ENCODE measurements at places on chromosomes 1 and 21.

DNA sequence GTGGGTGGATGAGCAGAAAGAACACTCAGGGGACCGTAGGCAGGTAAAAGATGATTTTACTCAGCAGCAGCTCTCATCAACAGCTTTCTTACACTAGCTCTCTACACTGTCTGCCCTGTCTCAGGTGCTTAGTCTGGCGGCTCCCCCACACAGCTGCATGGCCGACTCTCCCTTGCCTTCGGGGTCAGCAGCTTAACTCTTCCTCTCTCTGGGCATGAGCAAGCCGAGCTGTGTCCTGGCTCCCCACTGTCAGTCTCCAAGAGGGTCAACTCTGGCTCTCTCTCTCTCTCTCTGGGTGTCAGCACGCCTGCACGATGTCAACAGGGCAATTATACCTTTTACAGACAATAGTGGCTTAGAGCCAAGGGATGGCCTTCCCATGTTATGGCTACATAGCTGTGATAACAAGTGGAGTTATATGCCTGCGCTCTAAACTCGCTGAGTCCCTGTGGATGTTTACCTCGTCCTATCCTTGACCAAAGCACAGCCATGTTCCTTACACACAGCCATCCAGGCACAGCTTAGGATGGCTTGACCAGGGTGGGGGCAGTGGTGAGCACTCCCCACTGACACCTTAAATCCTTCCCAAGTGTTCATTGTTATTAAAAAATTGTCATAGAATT is 3.1 kb upstream of the BCL10 start:
- peak; percentile 36 for DNase-seq

DNA sequence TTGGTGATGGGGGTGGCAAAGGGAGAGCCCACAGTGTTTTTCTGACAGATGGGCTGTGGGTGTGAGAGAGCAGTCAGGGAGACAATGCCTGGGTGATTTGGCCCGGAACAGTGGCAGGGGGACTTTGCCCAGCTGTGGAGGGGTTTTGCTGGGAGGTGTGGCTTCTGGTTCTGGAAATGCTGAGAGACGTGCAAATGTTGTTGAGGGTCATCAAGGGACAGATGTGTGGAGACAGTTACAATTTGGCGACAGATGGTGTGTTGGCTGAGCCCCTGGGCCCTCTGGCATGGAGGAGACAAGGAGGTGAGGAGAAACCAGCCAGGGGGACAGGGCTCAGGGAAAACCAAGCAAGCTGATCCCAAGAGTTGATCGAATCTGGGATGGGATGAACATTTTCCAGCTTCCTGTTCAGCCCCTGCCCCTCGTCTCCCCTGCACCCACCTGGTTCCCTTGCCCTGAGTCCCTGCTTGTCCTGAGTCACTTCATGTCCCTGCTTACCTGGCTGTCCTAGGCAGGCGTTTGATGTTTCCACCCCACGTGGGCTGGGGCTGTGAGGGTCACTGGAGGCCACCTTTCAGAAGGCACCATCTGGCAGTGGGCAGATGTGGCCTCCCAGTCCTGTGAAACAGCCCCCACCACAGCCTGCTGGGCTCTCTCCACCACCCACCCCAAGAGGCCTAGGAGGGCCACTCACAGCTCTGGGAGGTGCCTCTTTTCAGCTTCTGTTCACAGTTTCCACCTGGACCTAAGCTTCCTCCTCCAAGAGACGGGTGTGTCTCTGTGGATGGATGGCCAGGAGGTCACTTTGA is 15.8 kb upstream of the ZNF678 start:
- DNase-seq, result no peak

DNA sequence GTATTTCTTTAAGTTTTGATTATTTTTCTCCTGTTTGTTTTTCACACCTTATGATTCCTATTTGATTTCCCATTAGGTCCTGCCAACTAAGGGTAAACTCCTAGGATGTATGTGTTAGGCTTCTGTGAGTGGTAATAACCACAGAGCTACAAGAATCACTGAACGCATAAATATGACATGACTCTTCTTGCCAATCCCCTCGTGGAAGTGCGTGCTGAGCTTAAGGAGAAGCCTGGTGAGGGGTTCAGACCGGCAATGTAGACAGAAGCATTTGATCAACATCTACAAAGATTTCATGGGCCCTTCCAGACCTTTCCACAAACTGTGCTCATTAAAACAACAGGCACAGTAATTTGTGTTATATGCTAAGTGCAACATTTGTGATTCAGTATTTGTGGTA is 273.8 kb upstream of the SNX7 start:
- no peak for DNase-seq

DNA sequence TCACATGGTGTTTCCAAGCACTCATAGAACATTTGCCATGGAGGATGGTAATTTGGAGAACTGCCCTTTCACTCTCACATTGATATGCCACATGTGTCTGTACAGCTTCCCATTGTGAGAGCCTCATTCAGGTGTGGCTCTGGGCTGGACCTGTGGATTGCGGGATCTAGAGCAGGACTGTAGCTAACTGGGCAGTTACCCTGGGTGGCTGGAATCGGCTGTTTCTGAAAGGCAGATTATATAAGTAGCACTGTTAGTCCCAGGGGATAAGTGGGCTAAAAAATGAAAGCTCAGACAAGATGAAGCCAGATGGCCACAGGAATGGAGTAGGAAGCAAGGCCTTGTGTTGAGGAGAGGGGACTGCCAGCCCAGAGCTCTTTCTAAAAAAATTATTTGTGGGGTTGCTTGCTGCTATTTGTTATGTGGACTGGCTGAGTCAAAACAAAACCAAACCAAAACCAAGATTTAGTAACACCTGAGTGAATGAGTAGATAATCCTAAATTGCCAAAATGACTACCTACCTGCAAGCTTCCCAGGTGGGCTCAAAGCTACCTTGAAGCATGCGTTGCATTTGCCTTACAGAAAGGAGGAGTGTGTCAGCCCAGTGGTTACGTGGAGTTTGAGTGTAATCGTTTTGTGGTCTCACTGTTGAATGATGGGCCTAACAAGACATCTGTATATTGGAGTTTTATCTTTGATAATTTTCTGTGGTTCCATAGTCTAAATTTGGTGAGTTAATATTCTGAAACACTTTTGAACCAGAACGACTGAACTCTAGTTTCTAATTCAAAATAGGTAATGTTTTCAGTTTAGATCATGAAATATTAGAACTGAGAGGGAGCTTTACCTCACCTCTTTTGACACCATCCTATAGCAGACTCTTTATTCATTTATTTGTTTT is 58.0 kb downstream of the SDCCAG8 start:
- DNase-seq, result no peak

DNA sequence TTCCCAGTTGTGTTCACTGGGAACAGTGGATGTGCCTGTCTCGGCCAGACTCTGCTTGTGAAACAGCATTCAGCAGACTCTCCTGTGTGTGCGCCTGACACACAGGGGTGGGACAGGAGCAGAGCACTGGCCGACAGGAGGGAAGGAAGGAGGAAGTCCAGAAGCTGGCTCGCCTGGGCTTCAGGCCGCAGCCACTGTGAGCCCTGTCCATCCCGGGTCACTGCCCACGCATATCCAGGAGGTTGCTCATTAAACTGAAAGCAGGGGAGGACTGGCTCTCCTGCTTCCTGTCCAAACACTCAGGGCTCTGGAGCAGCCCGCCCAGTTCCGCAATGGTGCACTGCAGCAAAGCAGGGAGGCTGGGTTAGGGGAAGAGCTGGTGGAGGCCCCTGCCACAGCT is 218.7 kb upstream of the VAMP3 start:
- no peak for DNase-seq

DNA sequence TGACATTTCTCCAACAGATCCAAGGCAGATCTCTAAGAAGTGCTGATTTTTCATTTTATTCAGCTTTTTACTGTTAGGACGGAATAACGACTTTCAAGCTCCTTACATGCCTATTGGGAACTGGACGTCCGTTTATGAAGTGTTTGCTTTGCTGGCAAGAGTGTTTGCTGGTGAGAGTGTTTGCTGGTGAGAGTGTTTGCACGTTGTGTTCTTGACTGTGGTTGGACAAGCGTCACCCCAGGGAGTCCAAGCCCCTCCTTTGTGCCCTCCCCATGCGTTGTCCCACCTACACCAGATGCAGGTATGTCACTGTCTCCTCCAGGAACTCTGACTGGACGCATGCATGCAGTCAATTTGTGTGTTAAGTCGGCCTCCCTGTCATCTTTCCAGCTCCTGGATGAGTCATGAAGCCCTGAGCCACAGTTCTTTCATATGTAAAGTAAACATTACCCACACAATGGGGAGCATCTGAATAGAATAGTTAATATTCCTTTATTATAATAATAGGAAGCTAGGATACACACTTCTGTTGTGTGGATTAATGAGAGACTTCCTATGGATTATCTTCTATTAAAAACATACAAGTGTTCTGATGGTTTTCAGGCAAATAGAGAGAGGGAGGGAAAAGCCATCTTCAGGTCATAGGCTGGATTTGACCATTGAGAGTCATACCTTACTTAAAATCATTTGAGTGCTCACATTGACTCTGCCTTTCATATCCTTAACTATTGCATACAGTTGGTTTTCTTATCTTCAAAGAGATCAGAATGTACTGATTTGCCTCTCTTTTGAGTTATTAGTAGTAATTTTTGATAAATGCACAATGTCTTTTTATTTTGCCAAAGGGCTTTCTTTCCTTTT is 119.2 kb downstream of the GALNT2 start:
- DNase-seq, result no peak

DNA sequence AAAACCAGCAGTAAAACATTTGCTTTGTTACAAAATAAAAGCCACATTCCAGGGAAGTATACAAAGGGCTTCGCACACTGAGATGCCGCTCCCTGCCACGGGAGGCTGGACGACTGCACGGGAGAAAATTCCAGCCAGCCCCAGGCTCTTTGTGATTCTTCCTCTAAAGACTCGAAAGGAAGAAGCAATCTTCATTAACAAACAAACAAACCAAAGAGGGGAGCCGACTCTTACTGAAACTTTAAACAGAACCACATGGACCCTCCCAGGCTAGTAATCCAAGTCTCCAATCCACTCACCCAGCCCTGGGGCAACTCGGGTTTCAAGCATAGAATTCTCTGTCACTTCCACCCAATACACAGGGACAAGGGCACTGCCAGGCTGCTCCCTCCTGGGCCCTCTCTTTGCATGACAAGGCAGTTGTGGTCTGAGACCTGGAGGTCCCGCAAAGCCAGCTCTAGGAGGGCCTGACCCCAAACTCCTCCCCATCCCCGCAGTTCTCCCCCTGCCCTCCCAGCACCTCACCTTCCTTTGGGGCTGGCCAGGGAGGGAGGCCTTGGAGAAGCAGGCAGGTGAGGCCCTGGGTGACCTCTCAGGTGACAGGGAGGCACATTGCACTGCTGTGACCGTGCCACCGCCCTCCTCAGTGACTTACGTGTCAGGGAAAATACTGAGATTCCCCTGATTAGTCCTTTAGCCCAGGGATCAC is 26.6 kb upstream of the COL18A1 start:
- no peak for DNase-seq

DNA sequence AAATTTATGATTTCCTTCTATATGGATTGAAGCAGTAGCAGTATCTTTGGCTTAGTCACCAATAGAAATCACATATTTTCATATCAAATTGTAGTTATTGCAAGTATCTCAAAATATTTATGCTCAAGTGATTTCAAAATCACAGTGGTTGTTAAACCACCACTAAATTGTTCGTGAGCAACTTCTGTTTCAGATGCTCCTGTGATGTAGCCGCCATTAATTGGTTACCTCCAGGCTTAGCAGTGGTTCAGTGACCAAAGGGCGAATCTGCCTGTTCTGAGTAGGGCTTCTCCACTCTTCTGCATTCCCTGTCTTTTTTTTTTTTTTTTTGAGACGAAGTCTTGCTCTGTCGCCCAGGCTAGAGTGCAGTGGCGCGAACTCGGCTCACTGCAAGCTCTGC is 1.9 kb upstream of the CNKSR1 start:
- DNase-seq, result no peak

DNA sequence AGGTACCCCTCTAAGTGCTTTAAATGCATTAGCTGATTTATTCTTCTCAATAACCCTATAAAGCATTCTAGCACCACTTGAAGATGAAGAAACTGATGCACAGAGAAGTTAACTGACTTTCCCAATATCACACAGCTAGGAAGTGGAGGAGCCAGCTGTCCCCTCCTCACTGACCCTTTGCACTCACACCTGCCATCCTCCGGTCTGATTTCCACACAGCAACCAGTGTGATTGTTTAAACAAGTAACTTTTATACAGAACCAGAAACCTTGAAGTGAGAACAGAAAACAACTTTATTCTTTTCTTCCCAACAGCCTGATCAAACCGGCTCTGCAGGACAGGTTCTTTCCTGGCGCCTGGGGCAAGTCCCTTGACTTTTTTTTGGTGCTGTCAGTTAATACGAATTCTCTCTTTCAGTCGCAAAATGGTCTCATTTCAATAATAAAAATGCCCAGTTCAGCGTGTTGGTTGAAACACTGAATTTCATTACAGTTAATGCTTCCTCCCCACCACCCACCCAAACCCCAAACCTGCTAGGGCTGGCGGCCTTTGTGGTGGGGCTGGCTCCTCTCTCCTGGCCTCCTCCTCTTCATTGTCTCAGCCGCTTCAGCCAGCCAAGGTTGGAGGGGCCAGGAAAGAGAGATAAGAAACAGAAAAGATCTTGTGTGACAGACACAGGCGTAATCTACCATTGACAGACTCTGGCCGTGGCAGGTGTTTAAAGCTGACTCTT is 26.4 kb upstream of the EEIG2 start:
- DNase-seq, result no peak

DNA sequence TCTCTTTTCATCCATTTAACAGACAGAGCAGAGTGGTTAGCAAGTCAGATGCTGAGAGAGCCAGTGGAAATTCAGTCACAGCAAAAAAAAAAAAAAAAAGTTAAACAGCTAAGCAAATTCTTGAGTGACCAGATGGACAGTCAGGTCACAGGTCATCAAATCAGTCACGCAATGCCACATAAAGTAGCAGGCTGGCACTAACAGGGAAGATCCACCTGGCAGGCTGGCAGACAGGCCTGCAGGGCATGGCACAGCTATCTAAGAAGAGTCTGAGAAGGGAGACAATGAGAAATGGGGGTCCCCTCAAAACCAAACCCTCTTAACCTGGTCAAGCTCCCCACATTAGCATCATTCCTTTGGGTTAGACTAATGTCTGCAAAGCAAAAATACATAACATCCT is 371.9 kb downstream of the TTLL7 start:
- DNase-seq, result no peak

All from NCI-H2227 treated with DMSO at 0.1 percent for 48 hours (cell line).